ENCODE measurements at places on chromosomes 3 and 15. TPM values are rescaled to one million over a fixed set of nuclear protein-coding genes. Genes with fewer than 3 reads are reported as not detected.

DNA sequence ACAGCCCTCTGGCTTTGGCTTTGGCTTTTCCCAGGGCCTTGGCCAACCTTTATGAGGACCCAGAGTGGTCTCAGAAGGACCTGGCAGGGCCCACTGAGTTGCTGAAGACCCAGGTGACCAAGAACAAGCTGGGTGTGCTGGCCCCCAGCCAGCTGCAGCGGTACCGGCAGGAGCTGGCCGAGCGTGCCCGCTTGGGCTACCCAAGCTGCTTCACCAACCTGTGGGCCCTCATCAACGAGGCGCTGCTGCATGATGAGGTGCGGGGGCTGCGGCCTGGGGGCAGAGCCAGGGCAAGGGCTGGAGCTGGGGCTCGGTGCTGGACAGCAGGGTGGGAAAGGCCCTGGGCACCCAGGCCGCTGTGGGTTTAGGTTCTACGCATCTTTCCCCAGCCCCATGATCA is 6.2 kb downstream of the PLA2G4B start:
- DNase-seq: no peak

Gene SPINK8
- total RNA-seq: not detected

GRCh38 chr3:69594286-69594685 is 145.0 kb upstream of the MITF start:
- no peak for DNase-seq

GRCh38 chr3:152156880-152157279 is 111.8 kb upstream of the MBNL1 start:
- DNase-seq: no peak

DNA sequence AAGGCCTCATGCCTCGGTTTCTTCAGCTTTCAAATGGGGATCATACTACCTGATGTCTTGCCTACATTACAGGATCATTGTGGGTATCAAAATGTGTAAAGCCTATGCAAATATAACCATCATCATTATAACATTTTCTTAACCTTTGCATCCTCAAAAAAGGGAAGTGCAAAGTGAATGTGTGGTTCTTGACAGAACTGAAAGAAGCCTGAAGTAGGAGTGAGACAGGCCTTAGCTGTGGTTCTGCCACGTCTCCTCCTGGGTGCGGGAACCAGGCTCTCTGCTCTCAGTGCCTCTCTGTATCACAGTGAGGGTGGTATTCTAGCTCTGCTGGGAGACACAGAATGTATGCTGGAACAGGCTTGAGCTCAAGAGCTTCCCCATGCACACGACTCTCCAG is 316.9 kb upstream of the ICE2 start:
- DNase-seq: no peak

Gene SAMD7
- total RNA-seq: not detected

- DNase-seq: no peak
Measured at GRCh38 chr15:60758961-60759729, 280.2 kb upstream of the ICE2 start.

DNA sequence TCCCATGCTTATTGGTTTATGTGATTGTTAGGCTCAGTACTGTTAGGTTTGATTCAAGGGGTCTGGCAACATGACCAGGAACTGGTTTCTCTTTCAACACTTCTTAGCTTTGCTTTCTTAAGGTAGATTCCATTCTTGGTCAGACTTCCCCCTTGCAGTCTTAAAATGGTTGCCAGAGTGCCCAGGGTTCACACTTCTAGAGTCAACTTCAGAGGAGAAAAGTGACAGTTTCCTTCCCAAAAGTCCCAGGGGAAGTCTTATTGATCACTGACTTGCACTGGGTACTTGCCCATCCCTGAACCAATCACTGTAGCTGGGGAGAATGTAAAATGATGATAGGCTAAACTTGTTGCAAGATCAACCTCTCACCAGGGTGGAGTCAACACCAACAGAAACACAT is 14.1 kb downstream of the MGLL start:
- no peak for DNase-seq

DNA sequence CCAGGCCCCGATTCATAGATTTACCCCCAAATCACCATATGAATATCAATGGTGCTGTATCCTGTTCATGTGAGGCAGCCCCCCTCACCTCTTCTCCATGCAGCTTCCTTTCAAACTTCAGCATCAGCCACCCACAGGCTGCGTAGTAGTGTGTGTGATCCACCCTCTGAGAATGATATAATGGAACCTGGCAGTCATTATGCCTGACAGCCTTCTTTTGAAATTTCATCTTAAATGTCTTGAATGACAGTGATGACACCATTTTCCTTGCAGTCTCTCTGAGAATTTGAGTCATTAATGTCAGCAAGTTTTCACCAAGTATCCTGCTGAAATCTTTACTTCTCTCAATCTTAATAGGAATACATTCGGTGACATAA is 3.5 kb upstream of the CLRN1 start:
- no peak for DNase-seq

- DNase-seq: no peak
Measured at GRCh38 chr3:197297002-197297401, 1.4 kb downstream of the DLG1 start.

GRCh38 chr3:174767853-174768382 is 91.2 kb upstream of the NAALADL2 start:
- DNase-seq: no peak

- DNase-seq: no peak
Measured at GRCh38 chr3:141471160-141471559, 15.7 kb upstream of the RASA2 start.
